GM04503 (cell line): ENCODE measurements at places on chromosomes 2 and 18.

DNA sequence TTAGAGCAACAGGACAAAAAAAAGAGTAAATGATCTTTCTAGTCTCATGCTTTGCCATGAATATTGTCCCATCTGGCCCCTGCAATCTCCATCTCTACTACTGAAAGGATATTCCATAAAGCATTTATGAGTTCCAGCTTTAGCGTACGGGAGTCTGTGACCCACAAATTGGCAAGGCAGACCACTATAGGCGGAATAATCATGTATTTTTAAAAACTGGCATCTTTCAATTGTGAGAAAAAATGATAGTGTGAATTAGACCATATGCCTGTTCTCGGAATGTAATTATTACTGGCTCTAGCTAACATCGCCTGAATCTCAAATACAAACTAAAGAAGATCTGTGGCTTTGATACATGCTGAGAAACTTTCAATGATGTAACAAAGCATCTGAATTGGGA lies 738.1 kb upstream of the NXPH2 start:
- no peak for DNase-seq

- DNase-seq, result no peak
Observed at GRCh38 chr2:26224095-26224494, 20.3 kb downstream of the HADHA start.

- no peak for DNase-seq
Observed at GRCh38 chr18:55587418-55588110, 428 bp downstream of the TCF4 start.

DNA sequence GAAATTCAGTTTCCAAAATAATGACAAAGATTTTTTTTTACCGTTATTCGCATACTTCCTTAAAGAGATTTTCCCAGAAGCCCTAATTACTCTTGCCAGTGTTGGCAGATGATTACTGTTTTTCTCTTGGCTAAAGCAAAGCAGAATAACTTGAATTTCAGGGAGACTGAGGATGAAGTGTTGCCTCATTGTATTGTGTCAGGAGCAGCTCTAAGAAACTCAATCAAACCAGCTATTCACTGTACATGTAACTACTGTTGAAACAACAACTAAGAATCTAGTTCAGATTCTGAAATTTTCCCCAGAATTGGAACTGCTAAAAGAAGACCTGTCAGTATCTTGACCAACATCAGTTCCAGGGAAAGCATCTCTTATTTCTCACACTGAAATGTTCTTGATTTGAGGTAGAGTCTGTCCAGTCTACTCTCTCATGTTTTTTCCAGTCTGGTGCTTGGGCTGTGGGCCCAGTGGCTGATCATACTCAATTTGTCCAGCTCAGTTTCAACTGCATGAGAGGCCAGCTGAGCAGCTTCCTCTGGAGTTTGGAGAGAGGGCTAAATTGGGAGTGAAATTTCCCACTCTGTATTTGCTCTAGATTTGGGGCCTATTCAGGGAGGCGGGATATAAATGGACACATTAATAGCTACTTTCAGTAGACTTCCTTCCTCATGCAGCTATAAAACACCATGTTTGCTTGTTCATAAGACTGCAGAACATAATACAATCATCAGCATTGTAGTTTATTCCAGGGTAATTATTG lies 78.5 kb downstream of the PPP1R1C start:
- DNase-seq, result no peak
